ENCODE measurements at places on chromosomes 12 and 14.

- DNase-seq, result no peak
These were observed 285.3 kb downstream of the DAD1 start for GRCh38 chr14:22303589-22304195.

GRCh38 chr14:70013271-70013873 lies 134.2 kb downstream of the SMOC1 start:
- no peak for DNase-seq

DNA sequence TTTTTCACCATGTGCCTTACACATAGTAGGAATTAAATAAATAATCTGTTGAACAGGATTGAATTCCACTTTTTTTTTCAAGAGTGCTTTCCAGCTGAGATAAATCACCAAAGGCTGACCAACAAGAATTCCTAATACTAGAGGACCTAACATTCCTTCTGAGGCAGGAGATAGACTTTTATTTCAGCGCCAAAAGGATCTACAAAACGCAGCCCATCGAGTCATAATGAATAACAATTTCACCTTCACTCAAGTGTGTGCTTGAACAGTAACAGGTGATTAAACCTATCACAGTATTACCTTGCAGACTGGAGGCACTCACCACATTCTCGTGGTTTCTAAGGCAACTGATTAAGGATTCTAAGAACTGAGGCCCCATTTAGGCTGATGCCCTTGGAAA lies 224.3 kb upstream of the ATP2B1 start:
- DNase-seq, result no peak

DNA sequence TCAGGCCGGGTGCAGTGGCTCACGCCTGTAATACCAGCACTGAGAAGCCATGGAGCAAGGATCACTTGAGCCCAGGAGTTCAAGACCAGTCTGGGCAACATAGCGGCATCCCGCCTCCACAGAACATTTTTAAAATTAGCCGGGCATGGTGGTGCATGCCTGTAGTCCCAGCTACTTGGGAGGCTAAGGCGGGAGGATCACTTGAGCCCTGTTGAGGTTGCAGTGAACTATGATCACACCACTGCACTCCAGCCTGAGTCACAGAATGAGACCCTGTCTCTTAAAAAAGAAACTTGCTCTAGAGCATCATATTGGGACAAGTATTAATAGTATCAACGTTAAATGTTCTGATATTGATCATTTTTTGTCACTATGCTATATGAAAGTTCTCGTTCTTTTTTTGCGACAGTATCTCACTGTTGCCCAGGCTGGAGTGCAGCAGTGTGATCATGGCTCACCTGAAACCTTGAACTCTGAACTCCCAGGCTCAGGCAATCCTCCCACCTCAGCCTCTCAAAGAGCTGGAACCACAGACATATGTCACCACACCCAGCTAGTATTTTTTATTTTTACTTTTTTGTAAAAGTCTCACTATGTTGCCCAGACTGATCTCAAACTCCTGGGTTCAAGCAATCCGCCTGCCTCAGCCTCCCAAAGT lies 47.7 kb downstream of the CCDC85C start:
- no peak for DNase-seq

- no peak for DNase-seq
These were observed 913.1 kb upstream of the FBXO33 start for GRCh38 chr14:40345334-40345733.

DNA sequence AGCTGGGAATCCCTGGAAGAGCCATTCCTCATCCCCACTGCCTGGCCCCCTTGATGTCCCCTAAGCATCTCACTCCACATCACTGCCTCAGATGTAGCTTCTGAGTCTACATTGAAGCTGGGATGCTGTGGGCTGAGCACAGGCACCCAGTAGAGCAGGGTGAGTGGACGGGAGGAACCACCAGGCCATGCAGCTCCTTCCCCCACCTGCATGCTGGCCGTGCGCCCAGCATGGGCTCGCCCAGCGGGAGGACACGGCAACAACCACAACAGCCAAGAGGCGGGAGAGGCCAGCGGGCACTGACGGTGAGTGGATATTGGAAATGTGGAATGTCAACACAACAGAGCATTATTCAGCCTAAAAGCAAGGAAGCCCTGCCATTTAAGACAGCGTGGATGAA lies 310.9 kb downstream of the ADGRD1 start:
- DNase-seq, result no peak

- DNase-seq, result no peak
These were observed 71.1 kb downstream of the PTPRR start for GRCh38 chr12:70849265-70849960.

- no peak for DNase-seq
These were observed 43.9 kb downstream of the TMTC3 start for GRCh38 chr12:88185988-88186387.

GRCh38 chr12:12909228-12909994 lies 18.0 kb downstream of the GPRC5A start:
- no peak for DNase-seq

DNA sequence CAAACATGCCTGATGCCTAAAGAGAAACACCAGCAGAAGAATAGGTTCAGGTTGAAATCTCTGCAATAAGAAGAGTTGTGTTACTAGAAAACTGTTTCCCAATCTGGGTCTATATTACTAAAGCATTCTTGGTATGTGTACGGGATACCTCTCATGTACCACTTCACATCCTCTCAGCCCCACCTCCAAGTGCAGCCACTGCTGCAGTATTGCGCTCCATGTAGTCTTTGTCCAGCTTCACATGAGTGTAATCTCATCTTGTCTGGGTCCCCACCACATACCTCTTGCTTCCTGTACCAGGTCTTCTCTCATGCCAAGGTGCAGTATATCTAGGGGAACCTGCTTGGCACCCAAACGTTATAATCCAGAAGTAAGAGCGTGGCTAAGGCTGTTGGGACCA lies 187.5 kb upstream of the EEA1 start:
- no peak for DNase-seq

DNA sequence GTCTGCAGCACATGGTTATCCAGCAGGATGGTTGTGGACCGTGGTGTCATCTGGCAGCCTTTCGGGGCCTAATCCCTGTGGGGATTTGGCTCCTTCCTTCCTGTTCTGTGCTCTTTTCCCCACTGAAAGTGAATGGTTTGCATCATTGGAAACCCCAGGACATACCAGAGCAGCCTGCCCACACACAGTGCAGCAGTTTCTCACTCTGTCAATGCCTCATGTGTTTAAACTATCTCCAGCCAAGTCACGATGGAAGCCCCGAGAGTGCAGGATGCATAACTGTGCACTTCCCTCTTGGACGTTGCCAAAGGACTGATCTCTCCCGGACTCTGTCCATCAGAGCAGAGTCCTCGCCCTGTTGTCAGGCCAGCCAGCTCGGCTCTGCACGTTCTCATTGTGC lies 29.0 kb upstream of the AMN start:
- DNase-seq, result no peak

- no peak for DNase-seq
These were observed 362.3 kb downstream of the GLT1D1 start for GRCh38 chr12:129215556-129215955.

DNA sequence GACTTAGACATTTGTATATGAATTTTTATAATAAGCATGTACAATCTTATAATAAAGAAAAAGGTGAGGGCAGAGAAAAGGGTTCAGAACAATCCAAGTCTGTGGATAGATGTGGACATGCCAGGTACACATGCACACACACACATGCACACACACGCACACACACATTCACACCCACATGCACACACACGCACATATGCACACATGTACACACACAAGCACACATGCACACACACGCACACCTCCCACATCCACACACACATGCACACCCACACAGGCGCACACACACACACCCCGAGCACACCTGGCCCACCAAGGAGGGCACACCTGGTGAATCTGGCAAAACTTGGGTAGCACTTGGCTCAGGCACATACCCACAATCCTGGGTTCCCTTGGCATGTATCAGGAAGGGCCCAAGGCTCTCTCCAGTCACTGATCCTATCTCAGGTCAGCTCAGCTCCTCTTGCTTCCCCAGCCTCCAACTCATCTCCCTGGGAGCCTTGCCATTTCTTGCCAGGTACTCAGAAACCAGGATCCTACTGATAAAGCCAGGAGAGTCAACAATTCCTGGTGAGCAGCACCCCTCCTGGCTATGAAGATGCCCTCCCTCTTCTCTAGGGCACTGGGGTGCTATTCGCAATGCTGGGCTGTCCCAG lies 18.6 kb upstream of the TMEM106C start:
- no peak for DNase-seq

- DNase-seq, result no peak
These were observed 956.0 kb upstream of the NOVA1 start for GRCh38 chr14:27553790-27554189.

DNA sequence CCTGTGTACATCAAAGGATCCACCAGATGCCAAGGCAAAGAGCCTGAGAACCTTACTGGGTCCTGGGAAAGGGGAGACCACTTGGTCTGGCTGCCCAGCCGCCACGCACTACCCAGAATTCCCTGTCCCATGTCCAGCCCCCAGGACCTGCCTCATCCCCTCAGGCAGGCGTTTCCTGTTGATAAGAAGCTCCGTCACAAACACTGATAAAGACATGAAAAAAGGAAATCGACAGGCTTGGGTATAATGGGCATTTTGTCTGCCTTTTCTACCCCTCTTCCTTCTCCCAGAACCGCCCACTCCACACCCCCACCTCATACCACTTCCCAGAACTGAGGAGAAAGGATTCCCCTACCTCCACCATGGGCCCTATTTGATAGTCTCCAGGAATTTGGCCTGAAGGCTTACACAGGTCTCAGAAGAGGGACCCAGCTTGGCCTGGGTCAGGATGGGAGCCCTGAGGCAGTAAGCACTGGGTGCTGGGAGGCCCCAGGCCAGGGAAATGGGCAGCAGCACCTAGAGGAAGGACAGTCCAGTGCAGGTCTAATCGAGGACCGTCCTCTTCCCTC lies 18.8 kb downstream of the ACVRL1 start:
- DNase-seq, result no peak

- no peak for DNase-seq
These were observed 680 bp downstream of the ASB8 start for GRCh38 chr12:48156652-48157017.

DNA sequence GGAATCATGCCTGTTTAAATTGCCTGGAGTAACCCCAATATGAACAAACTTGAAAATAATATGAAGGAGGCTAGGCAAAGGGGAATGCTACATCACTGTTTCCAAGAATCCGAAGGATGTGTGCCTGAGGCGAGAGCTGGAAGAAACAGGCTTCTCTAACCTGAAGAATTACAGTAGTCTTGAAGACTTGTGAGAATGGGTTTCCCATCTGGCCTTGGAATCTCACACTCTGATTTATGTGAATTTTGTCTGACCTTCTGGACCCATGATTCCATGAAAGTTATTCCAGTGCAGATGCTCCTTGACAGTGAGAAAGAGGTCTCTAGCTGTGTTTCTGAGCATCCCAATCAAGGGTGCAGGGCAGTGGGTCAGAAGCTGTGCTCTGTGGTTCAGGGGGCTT lies 122.1 kb upstream of the PARP11 start:
- no peak for DNase-seq

GRCh38 chr14:104966261-104966865 lies 11.8 kb downstream of the AHNAK2 start:
- no peak for DNase-seq

GRCh38 chr14:36726128-36726527 lies 64.5 kb downstream of the PAX9 start:
- no peak for DNase-seq

DNA sequence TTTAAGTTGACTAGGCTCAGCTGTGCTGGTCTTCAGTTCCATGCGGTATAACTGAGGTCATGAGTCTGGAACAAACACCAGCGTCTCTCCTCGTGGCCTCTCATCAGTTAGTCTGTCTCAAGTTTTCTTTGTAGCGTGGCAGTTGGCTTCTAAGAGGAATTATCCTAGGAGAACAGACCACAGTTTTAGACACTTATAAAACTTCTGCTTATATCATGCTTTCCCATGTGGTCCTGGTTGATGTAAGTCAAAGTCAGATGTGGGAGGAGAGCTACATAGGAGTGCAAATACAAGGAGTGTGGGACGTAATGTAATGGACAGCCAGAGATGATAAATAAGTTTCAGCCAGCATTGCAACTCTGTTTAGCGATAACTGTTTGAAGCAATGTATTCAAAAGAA lies 14.8 kb downstream of the PLEKHA5 start:
- no peak for DNase-seq

DNA sequence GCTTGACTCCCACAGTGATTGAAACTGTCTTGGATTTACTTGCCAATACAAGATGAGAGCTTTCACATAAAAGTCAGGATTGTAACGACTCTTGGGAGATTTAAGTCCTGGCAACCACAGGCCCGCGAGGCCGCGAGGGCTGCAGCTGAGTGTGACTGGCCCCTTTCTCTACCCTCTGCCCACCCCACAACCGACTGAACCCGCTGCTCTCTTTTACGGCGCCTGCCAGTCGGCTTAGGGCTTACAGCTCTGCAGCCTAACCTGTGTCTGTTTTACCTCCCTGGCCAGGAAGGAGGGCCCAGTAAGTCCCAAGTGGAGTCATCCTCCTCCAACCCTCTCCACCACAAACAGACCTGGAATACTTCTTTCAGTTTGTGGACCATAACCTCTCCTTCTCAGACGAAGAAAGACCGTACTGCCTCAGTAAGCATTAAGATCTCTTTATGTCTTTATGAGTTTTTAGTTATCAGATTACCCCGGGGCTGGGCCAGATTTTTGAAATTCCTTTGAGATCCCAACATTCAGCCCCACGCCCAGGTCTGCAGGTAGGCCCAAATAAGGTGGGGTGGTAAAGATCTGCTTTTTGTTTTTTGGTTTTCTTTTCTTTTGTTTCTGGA lies 12.6 kb upstream of the TIGAR start:
- no peak for DNase-seq

DNA sequence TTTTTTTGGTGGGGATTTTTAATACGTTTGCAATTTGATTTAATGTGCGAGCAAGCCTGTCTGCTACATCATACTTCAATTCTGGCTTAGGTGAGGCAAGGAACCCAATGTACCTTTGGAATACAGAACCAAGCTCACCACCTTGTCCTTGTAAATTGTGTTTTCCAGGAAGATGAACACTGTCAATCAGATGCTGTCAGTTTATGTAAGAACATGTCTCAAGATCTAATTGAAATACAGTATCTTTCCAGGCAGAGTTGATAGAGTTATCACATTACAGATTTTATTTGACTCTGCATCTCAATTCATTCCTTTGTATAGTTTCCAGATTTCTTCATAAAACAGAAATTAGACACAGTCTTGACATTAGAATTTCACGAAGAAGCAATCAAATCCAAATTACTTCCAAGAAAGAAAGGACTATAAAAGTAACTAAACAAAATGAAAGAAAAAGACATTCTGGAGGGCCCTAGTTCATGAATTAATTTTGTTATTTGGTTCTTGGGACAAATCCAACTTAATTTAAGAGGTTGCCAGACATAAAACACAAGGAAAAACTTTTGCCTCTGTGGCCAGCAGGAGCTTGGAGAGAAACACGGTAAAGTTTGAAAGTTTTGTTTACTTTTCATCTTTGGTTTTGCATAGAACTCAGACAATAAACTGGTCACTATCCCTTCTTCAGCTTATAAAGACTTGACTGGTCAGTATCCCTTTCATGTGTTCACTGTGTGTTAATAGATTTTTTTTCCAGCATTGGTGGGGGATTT lies 16.4 kb upstream of the MED13L start:
- no peak for DNase-seq

GRCh38 chr12:42564996-42565395 lies 24.6 kb downstream of the PRICKLE1 start:
- no peak for DNase-seq

All from activated T-helper 1 cell treated with anti-CD3 and anti-CD28 coated beads, Interleukin-2, amount 50 U/mL, for 16 hours (primary cell).